Stimulated activated CD8-positive, alpha-beta memory T cell treated with anti-CD3 and anti-CD28 coated beads, Interleukin-7, amount 100 ng/mL, for 1 hour (primary cell): ENCODE measurements at places on chromosomes 3 and 15.

- DNase-seq, result no peak
Observed at GRCh38 chr3:94115482-94115881, 52.6 kb downstream of the NSUN3 start.

DNA sequence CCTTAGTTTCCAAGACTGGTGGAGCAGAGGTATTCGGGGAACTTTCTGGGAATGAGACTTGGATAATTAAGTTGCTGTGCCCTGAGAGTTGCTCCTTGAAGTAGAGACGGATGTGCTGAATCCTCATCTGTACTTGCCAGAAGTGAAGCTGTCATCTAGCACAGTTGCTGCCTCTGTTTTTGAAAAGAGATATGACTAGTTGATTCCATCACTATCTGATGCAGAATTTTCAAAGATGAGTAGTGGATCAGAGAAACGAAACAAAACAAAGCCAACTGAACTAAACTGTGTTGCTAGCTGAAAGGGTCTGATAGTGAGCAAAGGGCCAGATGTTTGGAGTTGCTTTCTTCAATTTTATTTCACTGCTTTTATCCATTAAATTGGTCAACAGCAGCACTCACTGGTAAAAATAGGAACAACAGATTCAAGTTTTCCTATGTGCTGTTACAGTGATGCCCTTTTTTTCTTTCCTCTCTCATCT is 52.7 kb downstream of the MITF start:
- DNase-seq, result no peak

DNA sequence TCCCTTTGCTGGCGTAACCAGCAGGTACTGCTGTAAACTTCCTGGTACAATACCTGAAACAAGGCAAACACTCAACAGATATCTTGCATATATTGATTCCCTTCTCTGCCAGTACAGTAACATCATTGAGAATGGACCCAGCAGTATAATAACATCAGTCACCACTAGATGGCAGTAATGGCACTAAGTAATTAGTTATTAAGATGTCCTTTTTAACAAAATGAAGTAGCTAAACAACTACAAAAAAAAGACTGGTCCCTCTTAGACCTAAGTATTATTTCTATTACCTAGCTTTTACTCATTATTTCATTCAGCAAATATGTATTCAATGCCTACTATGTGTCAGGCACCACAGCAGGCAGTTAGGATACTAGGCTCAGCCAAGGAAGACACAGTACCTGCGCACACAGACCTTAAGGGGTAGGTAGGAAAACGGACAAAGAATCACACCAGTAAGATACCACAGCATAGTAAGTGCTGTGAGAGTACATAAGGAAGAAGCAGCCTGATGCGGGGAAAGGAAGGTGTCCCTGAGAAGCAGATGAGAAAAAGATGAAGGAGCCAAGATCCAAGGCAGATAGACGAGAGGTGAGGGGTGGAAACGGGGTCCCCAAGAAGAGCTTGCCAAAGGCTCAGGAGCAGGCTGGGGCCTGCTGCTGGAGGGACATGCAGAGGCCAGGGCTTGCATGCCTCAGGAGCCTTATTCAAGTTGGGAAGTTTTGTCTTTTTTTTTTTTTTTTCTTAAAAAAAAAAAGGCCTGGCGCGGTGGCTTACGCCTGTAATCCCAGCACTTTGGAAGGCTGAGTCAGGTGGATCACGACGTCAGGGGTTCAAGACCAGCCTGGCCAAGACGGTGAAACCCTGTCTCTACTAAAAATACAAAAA is 102.7 kb upstream of the CHD2 start:
- no peak for DNase-seq

GRCh38 chr3:8519156-8519555 is 17.5 kb downstream of the LMCD1 start:
- no peak for DNase-seq

GRCh38 chr15:63870043-63870394 is 36.3 kb upstream of the HERC1 start:
- no peak for DNase-seq

- DNase-seq, result no peak
Observed at GRCh38 chr3:16480861-16481545, 32.5 kb downstream of the RFTN1 start.

DNA sequence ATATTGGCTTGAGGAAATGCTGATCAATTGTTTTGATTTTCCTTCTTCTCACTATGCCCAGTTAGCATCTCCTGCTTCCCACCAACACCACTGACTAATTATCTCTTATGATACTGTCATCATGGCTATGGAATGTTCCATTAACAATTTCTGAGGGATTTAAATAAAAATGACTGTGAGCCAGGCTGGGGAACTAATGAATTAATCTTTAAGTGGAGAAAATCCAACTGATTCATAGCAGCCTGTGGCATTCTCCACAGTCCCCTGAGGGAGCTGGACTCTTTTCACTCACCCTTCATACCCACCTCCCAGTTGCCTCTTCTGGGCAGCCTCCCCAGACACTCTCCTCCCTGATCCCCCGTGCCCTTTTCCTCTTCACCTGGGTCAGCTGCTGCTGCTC is 353.6 kb downstream of the CLSTN2 start:
- no peak for DNase-seq

- no peak for DNase-seq
Observed at GRCh38 chr3:29334706-29335105, 53.8 kb downstream of the RBMS3 start.

DNA sequence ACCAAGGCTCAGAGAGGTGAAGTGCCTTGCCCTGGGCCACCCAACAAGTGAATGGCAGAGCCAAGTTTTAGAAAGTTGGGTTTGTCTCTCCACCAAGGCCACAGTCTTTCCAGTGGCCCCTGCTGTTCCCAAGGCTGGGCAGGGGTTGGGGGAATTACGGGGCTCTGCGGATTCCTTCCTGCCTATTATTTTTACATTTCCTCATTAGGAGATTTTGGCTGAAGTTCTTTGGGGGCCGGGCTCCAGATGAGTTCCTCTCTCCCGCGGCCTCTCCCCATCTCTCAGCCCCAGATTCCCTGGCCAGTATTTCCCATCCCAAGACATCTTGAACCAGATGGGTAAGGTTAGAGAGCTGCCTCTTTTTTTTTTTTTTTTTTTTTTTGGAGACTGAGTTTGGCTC is 44.0 kb upstream of the SMAD6 start:
- DNase-seq, result no peak

DNA sequence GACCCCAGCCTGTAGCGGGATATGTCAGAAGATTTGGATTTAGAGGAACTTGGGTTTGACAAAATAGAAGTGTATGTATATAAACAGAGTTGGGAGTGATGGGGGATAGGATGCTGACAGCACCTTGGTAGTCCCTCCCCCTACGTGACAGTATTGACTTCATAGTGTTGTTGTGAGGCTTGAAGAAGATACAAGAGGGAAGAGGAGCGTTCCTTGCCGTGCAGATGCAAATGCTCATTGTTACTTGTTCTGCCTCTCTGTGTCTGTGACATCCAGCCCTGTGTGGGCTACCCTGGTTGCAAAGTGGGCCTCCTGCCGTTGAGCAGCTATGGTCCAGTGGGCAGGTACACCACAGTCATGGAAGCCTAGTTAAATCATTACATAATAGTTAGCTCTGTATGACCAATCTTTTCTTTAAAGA is 45.0 kb downstream of the SMAD3 start:
- DNase-seq, result no peak
